ENCODE measurements at places on chromosomes 7 and 10. TPM values are rescaled to one million over a fixed set of nuclear protein-coding genes. Genes with fewer than 3 reads are reported as not detected.

The TFPI2 gene
- 417 TPM for total RNA-seq

The HTR5A gene
- not detected for total RNA-seq

The SCIN gene
- 0.56 TPM for total RNA-seq

The UCN3 gene
- total RNA-seq = not detected

The IDI2 gene
- total RNA-seq = not detected

The OR2A5 gene
- total RNA-seq = not detected

The STEAP2 gene
- total RNA-seq = 36.9 TPM

The MYO3A gene
- not detected for total RNA-seq

The MLXIPL gene
- not detected for total RNA-seq

The NANOS1 gene
- 0.96 TPM for total RNA-seq

The CFAP69 gene
- 1.2 TPM for total RNA-seq

The LRMDA gene
- total RNA-seq = 0.38 TPM

The FAM53B gene
- total RNA-seq = 13.0 TPM

The VAX1 gene
- total RNA-seq = not detected

The FANK1 gene
- 5.4 TPM for total RNA-seq

The SLC26A5 gene
- not detected for total RNA-seq

The PRLHR gene
- total RNA-seq = not detected

The OR2A1 gene
- under 0.01 TPM for total RNA-seq

The RTKN2 gene
- total RNA-seq = 1.1 TPM

The TBXAS1 gene
- 0.19 TPM for total RNA-seq

The XRCC2 gene
- 1.1 TPM for total RNA-seq

The FKBP9 gene
- 179 TPM for total RNA-seq

The PARD3 gene
- total RNA-seq = 67.1 TPM

The COBL gene
- total RNA-seq = not detected

The HOXA6 gene
- 0.28 TPM for total RNA-seq

The EBF3 gene
- 11.6 TPM for total RNA-seq

The COL26A1 gene
- under 0.01 TPM for total RNA-seq

The RAPGEF5 gene
- 11.7 TPM for total RNA-seq

The KIF11 gene
- 42.0 TPM for total RNA-seq

The CHST3 gene
- total RNA-seq = 19.4 TPM

The FAM131B gene
- total RNA-seq = 3.1 TPM

The CRPPA gene
- 2.0 TPM for total RNA-seq

The SSC4D gene
- 0.77 TPM for total RNA-seq

The NODAL gene
- not detected for total RNA-seq

The CXCL12 gene
- 75.3 TPM for total RNA-seq

The HOXA11 gene
- under 0.01 TPM for total RNA-seq

The PTN gene
- 8.2 TPM for total RNA-seq

The PON1 gene
- total RNA-seq = not detected

The DDC gene
- not detected for total RNA-seq

The EBLN1 gene
- total RNA-seq = not detected
